Stimulated activated CD8-positive, alpha-beta memory T cell treated with anti-CD3 and anti-CD28 coated beads, Interleukin-4, amount 100 ng/mL, for 4 hours (primary cell): ENCODE measurements at places on chromosomes 7 and 10.

- DNase-seq: no peak
Measured at GRCh38 chr10:79066411-79067240, 2.1 kb upstream of the ZMIZ1 start.

GRCh38 chr7:92669616-92670165 lies 79.5 kb upstream of the FAM133B start:
- no peak for DNase-seq

- DNase-seq: no peak
Measured at GRCh38 chr7:41237956-41238355, 464.9 kb downstream of the INHBA start.

DNA sequence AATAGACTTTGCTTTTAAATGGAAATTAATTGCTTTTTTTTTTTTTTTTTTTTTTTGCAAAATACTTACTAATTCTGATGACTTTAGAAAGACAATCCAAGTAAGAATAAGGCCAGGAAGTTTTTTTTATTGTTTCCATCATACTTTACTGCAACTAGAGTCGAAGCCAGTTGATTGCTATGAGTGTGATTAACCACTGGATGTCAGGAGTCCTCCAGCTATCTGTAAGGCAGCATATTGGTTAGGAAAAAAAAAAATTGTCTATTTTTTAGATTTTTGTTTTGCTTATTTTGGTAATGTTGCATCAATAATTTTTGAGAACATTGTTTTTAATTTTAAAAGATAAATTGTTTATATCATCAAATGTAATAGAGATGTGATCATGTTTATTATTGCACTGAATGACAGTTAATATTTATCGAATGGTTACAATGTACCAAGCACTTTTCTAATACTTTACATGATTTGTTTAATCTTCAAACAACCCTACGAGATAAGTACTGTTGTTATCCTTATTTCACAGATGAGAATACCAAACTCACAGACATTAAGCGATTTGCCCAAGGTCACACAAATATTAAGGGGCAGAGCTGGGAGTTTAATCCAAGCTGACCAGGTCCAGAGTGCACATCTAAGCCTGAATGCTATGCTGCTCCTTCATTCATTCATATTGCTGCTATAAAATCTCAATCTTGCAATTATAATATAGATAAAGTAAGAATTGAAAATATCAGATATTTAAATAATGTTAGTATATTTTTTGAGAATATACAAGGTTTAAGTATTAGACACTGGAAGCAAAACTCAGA lies 19.9 kb upstream of the LMOD2 start:
- no peak for DNase-seq

GRCh38 chr7:69762821-69763352 lies 164.6 kb downstream of the AUTS2 start:
- no peak for DNase-seq
